ENCODE measurements at places on chromosomes 2 and 18.

GRCh38 chr2:154455866-154456265 is 242.6 kb upstream of the KCNJ3 start:
- no peak for DNase-seq

GRCh38 chr2:127149384-127149783 is 42.4 kb upstream of the BIN1 start:
- no peak for DNase-seq

DNA sequence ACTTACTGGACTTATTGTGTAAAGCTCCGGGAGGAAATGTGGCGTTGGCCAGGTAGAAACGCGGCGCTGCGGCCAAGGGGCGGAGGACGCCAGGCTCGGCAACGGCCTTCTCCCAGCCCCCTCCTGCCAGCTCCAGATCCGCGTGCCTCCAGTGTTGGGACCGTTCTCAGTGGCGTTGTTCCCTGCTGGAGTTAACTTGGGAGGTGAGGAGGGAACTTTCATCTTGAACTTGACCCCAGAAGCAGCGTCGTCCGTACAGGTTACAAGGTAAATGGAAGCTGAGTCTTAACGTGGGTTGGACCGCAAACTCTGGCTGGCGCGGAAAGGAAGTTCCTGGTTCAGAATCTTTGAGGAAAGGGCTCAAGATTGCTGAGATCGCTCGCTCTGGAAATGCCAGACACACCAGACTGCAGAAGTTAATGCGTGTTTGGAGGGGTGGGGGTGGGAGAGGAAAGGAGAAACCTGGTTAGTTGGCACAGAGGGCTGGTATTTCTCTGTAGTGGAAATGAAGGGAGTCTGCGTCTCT is 1.3 kb downstream of the TANC1 start:
- DNase-seq = no peak

GRCh38 chr18:55328301-55328700 is 259.7 kb downstream of the TCF4 start:
- no peak for DNase-seq

GRCh38 chr2:230697676-230698075 is 15.0 kb upstream of the CAB39 start:
- DNase-seq = no peak

DNA sequence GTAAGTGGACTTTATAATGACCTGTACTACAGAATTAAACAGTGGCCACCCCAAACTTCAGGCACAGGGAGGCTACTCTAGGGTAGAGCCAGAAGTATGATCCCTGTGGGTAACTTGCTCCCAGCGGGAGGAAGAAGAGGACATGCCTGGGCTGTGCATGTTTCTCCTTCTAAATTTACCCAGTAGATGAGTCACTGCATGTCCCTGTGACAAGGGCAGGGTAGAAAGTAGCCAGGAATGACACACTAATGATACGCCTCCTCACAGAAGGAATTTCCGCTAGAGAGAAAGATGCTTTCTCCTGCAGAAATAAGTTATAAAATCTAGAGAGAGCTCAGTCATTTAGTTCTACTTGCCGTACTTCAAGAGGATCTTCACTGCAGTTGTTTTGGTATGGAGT is 7.5 kb downstream of the ACYP2 start:
- DNase-seq = no peak

Measured in effector CD4-positive, alpha-beta T cell (primary cell).